Cerebellar nuclear complex (tissue), 1 donor: ENCODE measurements at places on chromosomes 13 and 19.

GRCh38 chr19:10756791-10757190, 38.9 kb downstream of the DNM2 start:
- DNase-seq, result no peak

GRCh38 chr13:109152941-109153340, 523.5 kb downstream of the MYO16 start:
- no peak for DNase-seq

GRCh38 chr19:7987114-7987768, 18.2 kb downstream of the ELAVL1 start:
- DNase-seq, result no peak

DNA sequence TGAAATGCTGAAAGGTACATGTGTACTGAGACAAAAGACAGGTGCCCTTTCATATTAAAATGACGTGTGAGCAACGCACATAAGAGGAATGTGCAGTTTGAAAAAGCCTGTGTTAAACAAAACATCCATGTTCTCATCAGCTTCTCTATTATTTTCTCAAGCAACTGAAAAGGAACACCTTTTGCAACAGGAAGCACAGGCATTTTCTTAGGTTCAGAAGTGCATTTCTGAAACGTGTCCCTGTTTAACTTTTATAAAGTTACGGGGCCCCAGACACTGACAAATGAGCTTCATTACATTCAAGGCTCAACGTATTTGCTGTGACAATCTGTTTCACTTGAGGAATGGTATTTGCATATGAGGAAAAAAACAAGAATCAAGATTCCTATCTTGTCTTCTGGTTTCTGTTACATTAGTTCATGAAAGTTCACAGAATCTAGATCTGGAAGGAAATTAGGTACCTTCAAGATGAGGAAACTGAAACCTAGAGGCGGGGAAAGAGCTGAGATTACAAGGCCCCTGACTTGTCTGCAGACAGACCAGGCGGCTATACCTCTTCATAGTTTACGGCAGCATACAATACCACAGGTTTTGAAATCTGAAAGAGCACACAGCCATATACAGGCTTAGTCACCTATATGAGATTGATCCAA, 431.7 kb downstream of the KLF12 start:
- DNase-seq, result no peak

GRCh38 chr19:58585442-58586132, 12.5 kb upstream of the MZF1 start:
- DNase-seq, result no peak

DNA sequence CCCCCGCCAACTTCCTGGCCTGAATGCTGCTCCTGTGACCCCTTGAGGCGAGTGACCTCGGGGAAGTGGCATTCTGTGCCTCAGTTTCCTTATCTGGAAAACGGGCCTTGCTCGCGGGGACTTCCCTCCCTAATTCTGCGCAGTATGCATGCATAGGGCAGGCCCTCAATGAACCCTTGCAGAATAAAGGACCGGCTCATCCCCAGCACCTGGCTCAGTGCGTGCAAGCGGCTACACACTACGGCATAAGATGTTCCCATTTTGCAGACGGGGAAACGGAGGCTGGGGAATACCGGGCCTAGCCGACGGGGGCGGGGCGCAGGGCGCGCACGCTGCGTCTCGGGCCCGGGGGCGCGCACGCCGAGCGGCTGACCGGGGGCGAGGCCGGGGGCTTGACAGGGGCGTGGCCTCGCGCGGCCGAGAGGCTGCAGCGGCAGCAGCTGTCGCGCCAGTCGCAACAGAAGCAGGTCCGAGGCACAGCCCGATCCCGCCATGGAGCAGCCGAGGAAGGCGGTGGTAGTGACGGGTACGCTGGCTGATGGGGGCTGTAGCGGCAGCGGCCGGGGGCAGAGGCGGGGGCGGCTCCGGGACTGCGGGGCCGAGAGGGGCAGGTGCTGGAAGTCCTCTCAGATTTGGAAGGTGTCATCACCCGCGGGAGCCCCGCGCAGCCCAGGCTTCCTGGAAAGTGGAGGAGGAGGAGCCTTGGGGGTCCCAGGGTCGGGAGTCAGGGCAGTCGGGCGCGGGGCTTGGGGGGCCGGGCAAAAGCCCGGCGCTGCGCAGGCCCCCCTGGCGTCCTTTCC, at the start of gene PGPEP1:
Gene PGPEP1, plus strand, starts transcription at position 409 of the 800 bp plus-strand sequence. Its CDS starts 84 bp downstream, at position 493.
- peak; percentile 9 for DNase-seq

- DNase-seq, result no peak
Observed at GRCh38 chr13:75489502-75490263, 7.7 kb upstream of the TBC1D4 start.

DNA sequence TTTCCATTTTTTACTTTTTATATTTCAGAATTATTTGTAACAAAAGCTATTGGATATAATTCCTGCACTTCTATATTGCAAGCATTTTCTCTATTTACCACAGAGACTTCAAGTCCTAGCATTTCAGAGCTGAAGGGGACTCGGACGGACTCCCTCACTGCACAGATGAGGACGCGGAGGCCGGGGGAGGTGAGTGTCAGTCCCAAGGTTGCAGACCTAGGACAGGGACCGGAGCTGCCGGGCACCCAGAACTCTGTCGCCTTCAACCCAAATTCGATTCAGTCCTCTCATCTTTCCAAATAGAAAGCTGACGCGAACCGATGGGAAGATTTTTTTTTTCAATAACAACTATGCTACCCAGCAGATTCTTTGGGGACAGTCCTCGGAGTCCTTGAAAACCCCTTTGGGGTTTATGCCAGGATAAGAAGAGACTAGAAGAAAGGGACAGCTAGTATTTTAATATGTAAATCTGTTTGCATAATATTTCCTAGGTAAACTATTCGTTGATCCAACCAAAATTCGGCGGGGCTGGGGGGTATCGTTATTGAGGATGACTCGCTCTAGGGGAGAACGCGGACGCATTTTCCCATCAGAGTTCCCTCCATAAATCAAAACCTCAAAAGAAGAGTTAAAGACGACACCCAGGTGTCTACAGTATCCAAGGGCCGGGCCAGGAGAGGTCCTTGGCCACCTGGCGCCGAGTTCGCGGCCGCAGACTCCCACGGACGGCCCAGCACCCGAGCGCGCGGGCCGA, 803 bp downstream of the FLT3 start:
- no peak for DNase-seq

GRCh38 chr13:76667551-76667950, 218.7 kb downstream of the KCTD12 start:
- no peak for DNase-seq

- no peak for DNase-seq
Observed at GRCh38 chr19:55354698-55355212, at the start of gene COX6B2. COX6B2 (minus strand) TSS chr19:55354719; CDS start chr19:55354521, 198 bp downstream.

DNA sequence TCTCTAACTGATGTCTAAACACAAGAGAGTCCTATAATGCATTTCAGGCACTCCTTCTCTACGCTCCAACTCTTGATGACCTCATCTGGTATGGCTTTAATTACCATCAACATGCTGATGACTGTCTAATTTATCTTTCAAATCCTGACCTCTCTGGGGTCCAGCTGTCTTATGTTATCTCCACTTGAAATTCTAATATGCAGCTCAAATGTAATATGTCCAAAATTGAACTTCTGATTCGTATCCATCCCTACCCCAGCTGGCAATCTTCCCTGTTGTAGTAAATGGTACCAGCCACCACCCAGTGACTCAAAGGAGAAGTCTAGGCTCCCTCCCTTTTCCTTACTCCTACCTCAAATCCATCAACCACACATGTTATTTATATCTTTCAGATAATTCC, 288.0 kb upstream of the SLC10A2 start:
- DNase-seq, result no peak

- peak; percentile 52 for DNase-seq
Observed at GRCh38 chr19:14544977-14545715, 15.8 kb downstream of the TECR start.

DNA sequence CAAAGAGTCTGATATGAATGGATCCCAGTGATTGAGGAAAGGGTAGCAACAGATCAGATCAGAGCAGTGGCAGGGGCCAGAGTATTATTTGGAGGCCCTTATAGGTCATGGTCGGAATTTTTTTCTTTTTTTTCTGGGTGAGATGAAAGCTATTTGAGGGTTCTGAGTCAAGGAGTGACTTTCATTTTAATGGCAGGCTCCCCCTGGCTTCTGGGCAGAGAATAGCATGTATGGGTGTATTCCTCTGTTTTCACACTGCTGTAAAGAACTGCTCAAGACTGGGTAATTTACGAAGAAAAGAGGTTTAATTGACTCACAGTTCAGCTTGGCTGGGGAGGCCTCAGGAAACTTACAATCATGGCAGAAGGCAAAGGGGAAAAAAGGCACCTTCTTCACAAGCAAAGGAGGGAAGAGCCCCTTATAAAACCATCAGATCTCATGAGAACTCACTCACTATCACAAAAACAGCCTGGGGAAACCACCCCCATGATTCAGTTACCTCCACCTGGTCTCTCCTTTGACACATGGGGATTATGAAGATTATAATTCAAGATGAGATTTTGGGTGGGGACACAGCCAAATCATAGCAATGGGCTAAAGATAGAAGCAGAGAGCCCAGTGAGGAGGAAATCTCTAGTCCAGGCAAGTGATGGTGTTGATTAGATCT, 3.0 kb upstream of the SLC6A16 start:
- DNase-seq, result no peak

DNA sequence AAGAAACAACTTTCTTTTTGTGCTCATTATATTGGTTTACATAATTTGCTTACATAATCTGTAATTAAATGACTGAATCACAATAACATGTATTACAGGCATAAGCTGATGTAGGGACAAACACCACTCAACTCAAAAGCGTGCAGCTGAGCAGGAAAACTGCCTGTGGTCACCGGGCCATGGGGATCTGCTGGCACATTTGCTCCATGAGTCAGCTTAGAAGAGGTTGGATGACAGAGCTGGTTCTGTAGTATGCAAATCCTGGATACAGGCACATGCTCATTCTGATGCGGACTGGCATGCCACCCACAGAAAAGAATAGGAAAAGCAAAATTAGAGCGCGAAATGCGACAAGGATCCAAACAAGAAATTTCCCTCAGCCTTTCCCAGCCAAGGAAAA, 128.6 kb downstream of the USP12 start:
- DNase-seq, result no peak

GRCh38 chr19:4732680-4733114, 9.1 kb upstream of the DPP9 start:
- peak; percentile 51 for DNase-seq

DNA sequence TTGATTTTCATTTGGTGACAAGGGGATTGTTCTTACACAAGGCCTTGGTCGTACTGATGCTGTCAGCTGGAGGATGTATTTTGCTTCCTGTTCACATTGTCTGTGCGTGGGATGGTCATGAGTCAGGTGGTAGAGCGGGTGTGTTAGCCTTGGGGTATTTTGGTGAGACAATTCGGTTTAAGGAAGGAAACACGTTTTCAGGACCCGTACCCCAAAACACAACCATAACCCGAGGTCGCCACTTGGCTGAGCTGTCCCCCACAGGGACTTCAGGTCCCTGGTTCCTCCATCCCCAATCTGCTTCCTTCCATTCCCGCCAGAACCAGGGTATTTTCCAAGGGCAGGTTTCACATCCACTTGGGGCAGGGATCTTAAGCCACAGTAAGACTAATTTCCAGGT, 15.0 kb downstream of the MYO9B start:
- DNase-seq, result no peak
